Sciatic nerve (tissue), 2 donors: ENCODE measurements at places on chromosomes 5 and 9.
A peak's percentile ranks its signal among the peaks of the same experiment; 100 is the strongest.

DNA sequence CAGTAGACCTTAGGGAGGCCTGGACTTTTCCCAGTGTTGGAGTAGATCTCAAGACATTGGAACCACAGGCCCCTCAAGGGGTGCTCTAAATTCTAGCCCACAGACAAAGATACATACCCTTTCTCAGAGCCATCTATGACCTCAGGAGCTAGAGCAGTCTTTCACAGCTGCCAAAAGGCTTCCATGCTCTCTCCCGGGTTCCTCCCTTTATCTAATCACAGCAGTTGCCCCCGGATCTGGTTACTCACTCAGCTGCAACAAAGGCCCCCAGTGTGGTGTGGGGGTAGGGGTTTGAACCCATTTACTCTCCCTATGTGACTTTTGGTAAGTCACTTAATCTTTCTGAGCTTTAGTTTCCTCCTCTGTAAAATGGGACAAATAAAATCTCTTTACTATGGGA, 27.0 kb downstream of the POU4F3 start:
- no peak for DNase-seq

DNA sequence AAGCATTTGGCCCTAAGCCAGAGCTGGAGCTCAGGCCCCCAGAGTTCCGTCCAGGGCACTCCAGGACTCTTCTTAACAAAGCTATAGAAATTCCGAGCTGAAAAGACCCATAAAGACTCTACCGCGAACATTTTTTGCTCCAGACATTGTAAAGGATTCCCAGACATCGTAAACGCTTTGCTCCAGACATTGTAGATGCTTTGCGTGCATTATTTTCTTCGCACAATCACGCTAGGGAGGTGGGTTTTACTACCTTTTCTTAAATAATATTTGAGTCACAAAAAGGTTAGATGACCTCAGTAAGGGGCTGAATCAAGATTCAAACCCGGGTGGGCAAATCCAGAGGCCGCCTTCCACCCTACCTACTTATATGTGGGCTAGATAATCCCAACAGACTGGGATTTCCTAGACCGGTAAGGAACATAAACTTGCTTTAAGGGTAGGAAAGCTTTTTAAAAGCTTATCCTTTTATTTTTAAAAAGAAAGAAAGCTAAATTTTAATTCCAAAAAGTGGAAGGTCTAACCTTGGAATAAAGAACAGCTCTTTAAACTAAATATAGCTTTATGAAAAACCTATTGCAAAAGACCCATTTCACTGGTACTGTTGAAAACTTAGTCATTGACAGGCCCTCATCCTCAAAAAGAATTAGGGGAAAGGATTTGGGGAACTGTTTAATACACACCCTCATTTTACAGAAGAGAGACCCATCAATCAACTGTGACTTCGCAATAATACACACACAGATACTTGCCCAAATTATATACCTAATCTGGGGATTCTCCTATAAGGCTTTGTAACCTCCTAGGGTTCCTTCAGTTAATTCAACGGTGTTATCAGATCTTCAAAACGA, 822 bp upstream of the TNIP1 start:
- no peak for DNase-seq

DNA sequence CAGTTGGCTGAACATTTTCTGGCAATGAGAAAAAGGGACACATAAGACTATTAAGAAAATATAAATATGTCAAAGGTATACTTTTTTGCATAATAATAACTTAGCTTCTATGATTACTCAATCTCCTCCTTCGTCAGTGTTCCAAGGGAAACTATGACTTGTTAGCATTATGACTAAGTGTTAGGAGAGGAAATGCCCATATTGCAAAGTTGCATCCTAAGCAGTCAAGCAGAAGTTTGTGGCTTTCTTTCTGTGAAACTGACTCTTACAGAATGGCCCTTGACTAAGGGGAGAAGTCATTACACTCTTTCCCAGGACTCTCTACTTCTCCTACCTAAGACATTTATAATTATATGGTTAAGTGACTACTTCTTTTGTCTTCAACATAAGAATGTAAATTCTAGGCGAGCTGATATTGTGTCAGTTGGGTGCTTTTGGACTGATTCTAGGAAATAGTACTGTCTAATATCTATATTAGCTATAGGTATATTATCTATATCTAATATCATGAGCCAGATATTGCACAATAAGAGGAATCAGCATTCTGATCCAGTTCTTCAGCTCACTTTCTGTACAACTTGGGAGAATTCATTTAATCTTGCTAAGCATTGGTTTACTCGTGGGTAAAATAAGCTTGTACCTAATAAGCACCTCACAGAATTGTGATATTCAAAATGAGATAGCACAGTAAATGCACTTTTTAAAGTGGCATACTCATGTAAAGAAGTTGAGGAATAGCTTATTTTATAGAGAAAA, 16.4 kb upstream of the SPINK6 start:
- no peak for DNase-seq

DNA sequence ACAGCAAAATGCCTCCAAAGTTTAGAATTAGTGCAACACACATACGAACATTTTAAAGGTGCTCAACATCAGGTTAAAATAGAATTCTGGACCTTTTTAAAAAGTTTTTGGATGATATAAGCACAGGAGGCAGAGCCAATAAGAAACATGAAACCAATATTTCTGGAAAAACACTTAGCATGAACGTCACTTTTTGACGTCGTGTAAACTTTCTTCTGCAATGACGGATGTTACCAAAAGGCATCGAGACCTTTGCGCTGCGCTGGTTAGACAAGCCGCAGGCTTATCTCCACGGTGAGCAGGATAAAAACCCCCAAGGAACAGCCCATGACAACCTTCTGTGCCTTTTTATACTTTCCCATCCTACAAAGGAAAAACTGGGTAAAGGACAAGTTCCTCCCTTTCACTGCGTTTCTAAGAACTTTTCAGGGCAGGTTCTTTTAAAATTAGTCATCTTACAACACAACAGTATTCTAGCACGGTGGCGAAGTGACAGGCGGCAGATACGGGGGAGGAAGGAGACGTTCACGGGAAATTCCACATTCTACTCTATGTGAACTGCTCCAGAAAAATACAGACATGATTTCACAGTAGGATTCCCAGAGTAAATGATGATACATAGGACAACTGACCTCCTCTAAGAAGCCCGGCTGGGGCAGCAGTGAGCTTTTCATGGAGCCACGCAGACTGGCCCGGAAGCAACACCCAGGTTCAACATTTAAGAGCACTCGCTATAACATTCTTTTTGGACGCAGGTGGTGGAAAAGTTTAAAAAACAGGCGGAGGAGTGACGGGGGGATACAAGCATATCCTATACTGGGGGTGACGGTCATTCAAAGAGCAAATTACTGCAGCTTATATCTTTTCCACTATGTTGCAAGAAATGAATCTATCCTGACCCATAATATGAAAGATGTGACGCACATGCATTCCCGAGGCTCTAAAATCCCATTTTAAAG, 52.4 kb downstream of the USP20 start:
- no peak for DNase-seq

DNA sequence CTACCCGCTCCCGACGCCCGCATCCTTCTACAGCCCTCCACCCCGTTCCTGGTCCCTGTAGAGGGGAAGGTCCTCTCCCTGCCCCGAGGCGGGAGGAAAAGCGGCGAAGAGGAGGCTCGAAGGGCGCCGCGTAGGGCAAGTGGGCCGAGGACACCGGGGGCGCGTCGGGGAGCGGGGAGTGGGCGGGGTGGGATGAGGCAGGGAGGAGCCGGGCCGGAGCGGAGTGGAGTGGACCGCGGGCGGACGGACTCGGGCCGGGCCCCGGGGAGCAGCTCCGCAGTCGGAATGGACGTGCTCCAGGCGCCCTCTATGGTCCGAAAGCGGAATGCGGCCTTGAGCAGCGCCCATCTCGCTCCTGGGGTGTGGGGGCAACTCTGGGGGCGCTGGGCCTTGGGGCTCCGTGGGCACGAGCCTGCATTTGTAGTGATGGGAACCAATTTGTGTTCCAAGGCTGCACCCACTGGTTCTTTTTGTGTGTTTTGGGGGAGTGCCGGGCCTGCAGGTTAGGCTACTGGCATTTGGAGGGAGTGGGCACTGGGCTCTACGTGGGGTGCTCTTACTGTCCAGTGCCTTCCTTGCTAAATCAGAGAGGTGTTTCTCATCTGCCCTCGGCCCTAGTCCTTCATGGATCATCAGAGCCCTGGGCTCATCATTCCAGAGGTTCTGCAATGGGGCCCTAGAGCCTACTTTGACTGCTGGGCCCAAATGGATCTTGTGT, 7.3 kb downstream of the IRX1 start:
- peak; percentile 66 for DNase-seq

DNA sequence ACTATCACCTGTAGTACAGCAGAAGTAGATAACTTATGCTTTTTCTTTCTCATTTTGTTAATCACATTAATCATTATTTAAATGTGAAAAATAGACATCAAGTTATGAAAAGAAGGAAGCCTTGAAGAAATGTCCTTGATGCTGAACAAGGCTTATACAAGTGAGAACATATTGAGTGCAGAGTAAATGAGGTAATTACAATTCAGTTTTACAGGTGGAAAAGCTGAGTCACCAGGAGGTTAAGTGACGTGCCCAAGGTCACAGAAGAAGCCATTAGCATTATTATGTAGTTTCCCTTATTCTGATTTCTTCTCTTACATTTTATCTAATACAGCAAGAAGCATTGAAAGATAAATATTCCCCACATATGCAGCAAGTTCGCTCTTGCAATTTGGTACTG, 998.5 kb upstream of the CDH6 start:
- no peak for DNase-seq
